CD8-positive, alpha-beta T cell (primary cell): ENCODE measurements at places on chromosomes 1 and 21.

GRCh38 chr1:7885513-7886404 lies 32.9 kb upstream of the UTS2 start:
- DNase-seq: peak; percentile 33

DNA sequence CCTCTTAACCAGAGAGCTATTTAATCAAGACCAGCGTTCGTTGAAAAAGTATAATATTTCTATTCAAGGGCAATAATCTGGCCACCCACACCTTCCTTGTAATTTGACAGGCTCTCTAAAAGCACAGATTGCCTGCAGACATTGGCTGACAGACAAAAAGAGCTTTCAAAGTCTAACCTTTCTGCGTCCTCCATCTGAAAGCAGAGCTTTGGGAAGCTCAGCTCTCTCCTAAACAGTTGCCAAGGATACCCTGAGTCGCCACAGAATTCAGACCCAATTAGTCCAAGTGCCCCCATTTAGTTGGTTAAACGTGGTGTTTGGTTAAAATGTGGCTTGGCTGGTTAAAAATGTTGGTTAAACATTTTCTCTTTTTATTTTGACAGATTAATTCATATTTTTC lies 33.7 kb upstream of the PLA2G2C start:
- DNase-seq: no peak

- peak; percentile 77 for DNase-seq
Observed at GRCh38 chr1:1208713-1209433, 2.5 kb upstream of the TNFRSF18 start.

DNA sequence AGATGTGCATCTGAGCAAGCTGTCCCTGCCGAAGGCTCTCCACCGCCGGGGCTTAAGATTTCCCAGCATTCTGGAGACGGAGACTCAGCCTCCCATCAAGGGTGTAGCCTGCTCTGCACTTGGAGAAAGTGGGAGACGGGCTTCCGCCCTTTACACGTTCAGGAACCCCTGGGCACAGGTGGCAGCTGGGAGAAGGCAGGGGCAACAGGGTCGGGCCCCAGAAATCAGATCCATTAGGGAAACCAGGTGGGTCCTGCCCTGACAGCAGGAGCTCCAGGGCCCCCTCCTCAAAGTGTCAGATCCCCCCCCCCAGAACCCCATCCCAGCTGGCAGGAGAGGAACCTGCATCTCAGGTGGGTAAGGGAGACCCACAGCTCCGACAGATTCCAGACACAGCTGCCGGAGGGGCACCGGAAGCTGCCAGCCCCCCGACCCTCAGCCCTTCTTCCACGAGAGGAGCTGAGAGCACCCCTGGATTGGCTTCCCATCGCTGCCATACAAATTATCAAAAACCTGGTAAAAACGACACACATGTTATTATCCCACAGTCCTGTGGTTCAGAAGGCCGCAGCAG lies 236.6 kb downstream of the NPHP4 start:
- no peak for DNase-seq

DNA sequence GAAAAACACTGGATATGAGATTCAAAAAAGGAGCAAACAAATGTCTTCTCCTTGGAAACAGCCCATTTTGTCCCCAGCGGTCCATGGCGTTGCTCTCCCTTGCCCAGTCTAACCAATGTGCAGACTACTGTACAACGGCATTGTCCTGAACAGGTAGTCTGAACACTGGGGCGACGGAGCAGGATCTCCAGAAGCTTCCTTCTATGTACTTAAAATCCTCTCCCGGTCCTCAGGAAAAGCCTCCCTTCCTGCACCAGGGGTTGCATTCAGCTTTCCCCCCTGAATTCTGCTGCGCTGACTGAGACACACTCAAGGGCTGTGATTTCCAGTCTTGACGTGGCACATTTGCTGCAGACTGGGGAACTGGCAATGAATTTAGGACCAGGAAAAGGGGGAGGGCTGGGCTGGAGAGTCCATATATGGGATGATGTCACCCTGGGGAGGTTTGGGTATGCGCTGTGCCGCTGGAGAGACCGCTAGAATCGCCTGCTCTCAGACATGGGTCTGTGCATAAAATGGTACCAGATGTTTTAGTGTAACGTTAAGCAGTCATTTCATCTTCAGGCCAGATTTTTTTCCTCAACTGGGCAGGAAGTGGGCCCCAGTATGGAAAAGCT lies 275.9 kb upstream of the C1orf105 start:
- no peak for DNase-seq

GRCh38 chr1:98034505-98034904 lies 113.7 kb upstream of the DPYD start:
- no peak for DNase-seq
